Epithelial cell of proximal tubule (primary cell): ENCODE measurements at places on chromosomes 5 and 9. TPM values are rescaled to one million over a fixed set of nuclear protein-coding genes. Genes with fewer than 3 reads are reported as not detected.

The ATP10B gene
- 0.06 TPM in 1 of 2 replicates, not detected in the other for total RNA-seq

The ADAMTS13 gene
- 0.22 and 0.75 TPM in 2 replicates for total RNA-seq

The SCGB3A2 gene
- total RNA-seq = not detected in 2 replicates

The KCNV2 gene
- not detected in 2 replicates for total RNA-seq

- peak; percentile 45 for DNase-seq
Observed at GRCh38 chr5:178642351-178642909, 15.6 kb upstream of the CLK4 start.
